CD4-positive, alpha-beta T cell treated with Interleukin-6 for 4 hours (primary cell): ENCODE measurements at places on chromosomes 7 and 10.

- DNase-seq: no peak
Observed at GRCh38 chr10:47151920-47152319, 148.1 kb upstream of the GDF10 start.

DNA sequence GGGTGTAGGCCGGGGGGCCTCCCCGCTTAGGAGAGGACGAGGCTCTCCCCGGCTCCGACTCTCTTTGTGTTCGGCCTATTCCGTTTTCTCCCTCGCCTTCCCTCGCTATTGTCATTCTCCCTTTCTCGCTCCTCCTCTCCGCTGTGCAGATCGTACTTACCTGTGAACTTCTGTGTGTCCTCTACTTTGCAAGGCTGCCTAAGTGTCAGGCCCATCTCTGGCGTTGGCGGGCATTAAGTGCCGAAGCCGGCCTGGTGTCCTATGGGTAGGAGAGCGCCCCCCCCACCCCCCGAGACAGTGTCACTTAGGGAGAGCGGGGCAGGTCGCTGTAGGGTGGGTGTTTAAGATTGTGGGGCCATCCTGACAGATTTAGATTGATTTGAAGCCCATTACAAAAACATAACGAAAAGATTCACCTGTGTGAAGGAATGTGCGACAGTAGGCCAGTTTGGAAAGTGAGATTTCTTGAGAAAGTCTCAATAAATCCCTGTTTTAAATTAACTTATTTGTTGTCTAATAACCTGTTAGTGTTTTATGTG lies 579 bp downstream of the RBM33 start:
- DNase-seq: peak; percentile 56

GRCh38 chr10:44985175-44985681 lies 6.6 kb upstream of the DEPP1 start:
- DNase-seq: no peak

DNA sequence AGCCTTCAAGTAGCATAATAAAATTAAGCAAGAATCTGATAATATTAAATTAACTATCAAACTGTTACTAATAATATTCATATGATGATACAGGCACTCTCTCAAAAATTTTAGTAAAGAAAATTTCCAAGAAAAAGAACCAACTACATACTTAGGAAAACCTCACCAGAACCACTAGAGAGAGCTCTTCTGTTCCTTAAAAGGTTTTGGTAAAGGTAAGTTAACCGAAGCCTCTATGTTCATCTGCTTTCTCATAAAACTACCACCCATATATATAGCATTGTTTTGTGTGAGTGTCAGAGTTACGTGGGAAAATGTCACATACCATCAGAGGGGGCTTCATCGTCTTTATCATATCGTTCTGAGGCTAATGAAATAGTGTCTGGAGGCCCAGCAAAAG lies 20.7 kb downstream of the SKAP2 start:
- DNase-seq: no peak

- DNase-seq: no peak
Observed at GRCh38 chr7:137084607-137085380, 216.3 kb downstream of the CHRM2 start.

GRCh38 chr7:129468547-129468946 lies 33.8 kb upstream of the SMKR1 start:
- no peak for DNase-seq

DNA sequence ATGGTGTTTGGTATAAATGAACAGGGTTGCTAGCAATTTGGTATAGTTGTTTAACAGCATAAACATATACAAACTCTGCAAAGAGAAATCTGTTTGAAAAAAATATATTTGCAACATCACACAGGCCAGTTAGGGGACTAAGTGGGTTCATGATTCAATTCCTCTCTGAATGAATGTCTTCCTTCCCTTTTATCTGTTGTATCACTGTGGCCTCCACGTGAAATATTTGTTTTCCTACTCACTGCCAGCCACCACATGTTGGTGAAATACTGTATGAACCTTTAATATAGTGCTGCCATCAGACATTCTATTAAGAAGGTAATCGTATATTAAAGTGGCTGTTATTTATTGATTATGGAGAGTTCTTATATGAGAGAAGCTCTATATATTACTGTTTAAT lies 157.0 kb downstream of the ARID5B start:
- no peak for DNase-seq

GRCh38 chr10:7609556-7609955 lies 57.2 kb downstream of the ITIH5 start:
- no peak for DNase-seq
